ENCODE measurements at places on chromosomes 12 and 14. TPM values are rescaled to one million over a fixed set of nuclear protein-coding genes. Genes with fewer than 3 reads are reported as not detected.

DNA sequence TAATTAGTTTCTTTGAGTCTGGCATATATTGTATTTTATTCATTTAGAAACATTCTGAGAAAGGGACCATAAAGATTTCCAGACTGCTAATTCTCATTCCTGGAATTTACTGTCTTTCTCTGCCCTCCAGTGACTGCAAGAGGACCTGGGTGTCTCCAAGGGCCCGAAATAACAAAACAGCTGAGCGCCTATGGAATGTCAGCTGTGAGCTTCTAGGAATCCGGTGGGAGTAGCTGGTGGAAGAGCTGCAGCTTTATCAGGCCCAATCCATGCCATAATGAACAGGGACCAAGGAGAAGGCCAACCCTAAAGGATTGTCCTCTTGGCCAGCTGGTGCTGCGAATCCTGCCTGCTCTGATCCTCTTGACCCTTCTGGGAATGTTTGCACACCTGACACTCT, 31.9 kb downstream of the RDH12 start:
- DNase-seq: no peak

DNA sequence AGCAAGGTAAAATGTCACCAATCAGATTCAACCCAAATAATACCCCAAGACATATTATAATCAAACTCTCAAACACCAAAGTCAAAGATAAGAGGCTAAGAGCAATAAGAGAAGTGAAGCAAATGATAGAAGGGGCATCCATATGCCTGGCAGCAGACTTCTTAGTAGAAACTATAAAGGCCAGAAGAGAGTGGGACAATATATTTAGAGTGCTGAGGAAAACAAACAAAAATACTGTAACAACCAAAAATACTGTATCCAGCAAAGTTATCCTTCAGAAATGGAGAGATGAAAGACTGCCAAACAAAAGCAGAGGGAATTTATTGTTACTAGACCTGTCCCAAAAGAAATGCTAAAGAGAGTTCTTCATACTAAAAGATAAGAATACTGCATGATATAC, 25.8 kb downstream of the COX16 start:
- no peak for DNase-seq

- no peak for DNase-seq
These were observed 184.1 kb downstream of the PRKD1 start for GRCh38 chr14:29743531-29743930.

Gene VRK1
- total RNA-seq: 14.7 TPM

Gene MYH6
- total RNA-seq: not detected

DNA sequence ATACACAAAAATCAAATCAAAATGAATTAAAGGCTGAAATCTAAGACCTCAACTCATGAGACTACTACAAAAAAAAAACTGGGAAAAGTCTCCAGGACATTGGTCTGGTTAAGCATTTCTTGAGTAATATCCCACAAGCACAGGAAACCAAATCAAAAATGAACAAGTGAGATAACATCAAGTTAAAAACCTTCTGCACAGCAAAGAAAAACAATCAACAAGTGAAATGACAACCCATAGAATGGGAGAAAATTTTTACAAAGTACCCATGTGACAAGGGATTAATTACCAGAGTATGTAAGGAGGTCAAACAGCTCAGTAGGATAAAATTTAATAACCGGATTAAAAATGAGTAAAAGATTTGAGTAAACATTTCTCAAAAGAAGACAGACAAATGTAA, 338.7 kb downstream of the SLC16A7 start:
- no peak for DNase-seq

DNA sequence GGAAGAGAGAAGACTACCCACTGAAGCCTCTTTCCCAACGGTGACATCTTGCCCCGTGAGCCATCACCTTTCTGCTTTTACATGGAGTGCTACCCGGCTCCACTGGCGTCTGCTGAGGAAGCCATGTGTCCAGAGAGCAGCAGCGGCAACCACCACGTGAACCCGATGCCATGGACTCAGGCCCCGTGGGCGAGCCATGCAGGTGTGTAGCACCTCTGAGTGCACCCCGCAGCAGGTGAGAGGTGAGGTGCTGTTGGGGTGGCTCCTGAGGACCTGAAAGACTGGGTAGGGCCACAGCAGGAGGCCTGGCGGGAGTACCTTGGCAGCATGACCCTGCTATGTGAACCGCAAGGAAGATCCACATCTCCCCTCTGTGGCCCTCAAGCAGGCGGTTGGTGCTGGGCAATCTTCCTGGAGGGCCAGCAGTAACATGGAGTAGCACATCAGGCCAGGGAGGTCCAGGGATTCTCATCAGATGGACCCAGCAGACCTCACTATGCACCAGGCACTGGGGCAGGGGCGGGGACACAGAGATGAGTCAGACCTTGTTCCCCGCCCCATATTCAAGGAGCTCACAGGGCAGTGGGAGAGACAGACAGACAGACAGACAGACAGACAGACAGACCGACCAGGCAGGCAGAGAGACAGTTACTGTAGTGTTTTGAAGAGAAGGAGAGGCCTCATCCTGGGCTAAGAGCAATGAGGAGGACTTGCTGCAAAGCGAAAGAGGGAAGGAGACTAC, 129.6 kb downstream of the PAPOLA start:
- DNase-seq: peak; percentile 42

GRCh38 chr12:93846936-93847516, 169.9 kb downstream of the CRADD start:
- DNase-seq: no peak

Gene PRKD1
- total RNA-seq: 7.9 TPM
